ENCODE measurements at places on chromosomes 7 and 10. TPM values are rescaled to one million over a fixed set of nuclear protein-coding genes. Genes with fewer than 3 reads are reported as not detected.

Gene RELN
- total RNA-seq, result 200 TPM

Gene FAM171A1
- total RNA-seq, result 19.7 TPM

Gene ATOH7
- not detected for total RNA-seq

Gene CHST3
- 49.4 TPM for total RNA-seq

Gene SPDYE8
- not detected for total RNA-seq

Gene NKX1-2
- total RNA-seq, result not detected

Gene PNLIPRP3
- not detected for total RNA-seq

Gene ELN
- total RNA-seq, result 82.6 TPM

Gene AKR1C4
- not detected for total RNA-seq

Gene ADCY1
- 0.26 TPM for total RNA-seq

Gene FXYD4
- total RNA-seq, result not detected

Gene SCART1
- 2.5 TPM for total RNA-seq

Gene NANOS1
- 1.5 TPM for total RNA-seq

Gene NAT16
- total RNA-seq, result not detected

Gene HTR5A
- not detected for total RNA-seq

Gene ANKRD61
- 0.13 TPM for total RNA-seq

Gene GIMAP1
- total RNA-seq, result 0.03 TPM

Gene PAX4
- total RNA-seq, result not detected

Gene CPA1
- total RNA-seq, result 0.39 TPM

Gene RBP4
- total RNA-seq, result 0.59 TPM

Gene HOXA13
- total RNA-seq, result not detected

Gene NPSR1
- total RNA-seq, result not detected

Gene PRKCQ
- total RNA-seq, result not detected

Gene MYOZ1
- 0.20 TPM for total RNA-seq

Gene EPO
- total RNA-seq, result not detected

Gene CLRN3
- total RNA-seq, result not detected

Gene LRMDA
- 1.0 TPM for total RNA-seq

Gene HMX3
- not detected for total RNA-seq

Gene FAM180A
- 51.3 TPM for total RNA-seq

Gene DNAJC12
- total RNA-seq, result 4.8 TPM

Gene LLCFC1
- not detected for total RNA-seq

Gene STAG3
- 2.2 TPM for total RNA-seq

Gene MMD2
- not detected for total RNA-seq

Gene TMEM72
- total RNA-seq, result not detected

Gene CDC14C
- total RNA-seq, result not detected

Gene DYDC2
- not detected for total RNA-seq

Gene CALML3
- not detected for total RNA-seq

Gene BUB3
- 145 TPM for total RNA-seq

Gene ZNHIT1
- total RNA-seq, result 50.3 TPM

Gene CEP41
- total RNA-seq, result 7.5 TPM

Gene TBXAS1
- 1.1 TPM for total RNA-seq

Gene FAM3C
- total RNA-seq, result 106 TPM

Gene FBXL13
- 2.0 TPM for total RNA-seq

Gene FEZF1
- total RNA-seq, result not detected

Gene SSC4D
- total RNA-seq, result 0.65 TPM

Gene MMP21
- not detected for total RNA-seq

Gene TCAF2
- total RNA-seq, result 7.2 TPM

Gene MBL2
- not detected for total RNA-seq

Gene VPS50
- 30.9 TPM for total RNA-seq

Gene CNPY1
- not detected for total RNA-seq

Gene FAM204A
- total RNA-seq, result 35.1 TPM

Gene XRCC2
- 1.2 TPM for total RNA-seq

Gene TUBAL3
- total RNA-seq, result not detected

Gene PPP1R17
- total RNA-seq, result not detected

Gene TSPAN12
- total RNA-seq, result 5.2 TPM

Gene PLA2G12B
- total RNA-seq, result not detected

All from smooth muscle cell of the pulmonary artery (primary cell).